DMS79 treated with DMSO at 0.1 percent for 48 hours (cell line): ENCODE measurements at places on chromosomes 7 and 10.

DNA sequence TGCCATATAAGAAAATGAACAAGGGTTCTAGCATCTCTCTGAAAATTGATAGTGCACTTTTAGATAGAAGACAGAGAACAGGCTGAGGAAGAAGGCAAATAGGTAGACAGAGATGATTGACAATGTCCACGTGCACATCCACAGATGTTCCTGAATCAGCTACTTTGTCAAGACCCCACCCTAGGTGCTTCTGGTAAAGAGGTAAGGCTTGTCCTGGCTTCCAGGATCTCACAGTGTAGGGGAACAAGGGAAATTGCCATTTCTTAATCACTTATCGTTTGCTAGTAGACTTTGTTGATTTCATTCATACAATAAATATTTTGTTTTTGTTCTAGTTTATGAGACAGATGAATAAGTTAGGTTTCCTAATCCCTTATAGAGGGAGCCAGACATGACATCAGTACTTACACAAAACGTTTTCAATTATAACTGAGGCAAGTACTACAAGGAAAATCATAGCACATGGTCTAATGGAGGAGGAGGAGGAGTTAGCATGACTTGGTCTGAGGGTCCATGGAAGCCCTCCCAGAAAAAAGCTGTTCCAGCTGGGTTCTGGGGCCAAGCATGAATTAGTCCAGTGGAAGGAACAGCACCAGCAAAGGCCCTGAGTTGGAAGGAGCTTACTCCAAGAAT is 115.9 kb upstream of the ARID5B start:
- no peak for DNase-seq

DNA sequence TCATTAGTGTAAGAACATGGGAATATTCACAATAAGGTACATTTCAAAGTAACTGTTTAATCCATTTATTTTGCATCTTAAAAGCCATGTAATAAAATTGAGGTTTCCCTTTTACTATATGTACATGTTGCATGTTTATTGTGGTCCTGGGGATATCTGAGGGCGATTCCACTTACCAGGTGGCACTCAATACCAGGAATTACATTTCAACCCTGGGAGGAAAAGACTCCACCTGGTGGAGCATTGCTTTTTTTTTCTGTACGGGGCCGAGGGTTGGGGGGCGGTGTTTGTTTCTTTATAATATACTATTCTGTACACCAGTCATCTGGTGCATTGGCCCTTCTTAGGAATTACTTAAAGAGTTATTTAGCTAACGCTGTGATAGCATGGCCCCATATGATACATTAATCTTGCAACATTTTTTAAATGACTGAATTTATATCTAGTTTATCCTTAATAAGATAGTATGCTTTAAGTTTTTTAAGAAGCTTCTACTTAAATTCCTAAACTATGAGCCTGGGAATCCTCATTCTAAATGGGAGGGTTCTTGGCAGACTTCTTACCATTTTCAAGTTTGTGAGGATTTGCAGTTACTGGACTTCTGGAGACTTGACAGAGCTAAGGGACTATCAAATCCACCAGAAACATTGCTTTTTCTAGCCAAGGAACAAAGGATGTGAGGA is 7.2 kb upstream of the HGF start:
- no peak for DNase-seq

DNA sequence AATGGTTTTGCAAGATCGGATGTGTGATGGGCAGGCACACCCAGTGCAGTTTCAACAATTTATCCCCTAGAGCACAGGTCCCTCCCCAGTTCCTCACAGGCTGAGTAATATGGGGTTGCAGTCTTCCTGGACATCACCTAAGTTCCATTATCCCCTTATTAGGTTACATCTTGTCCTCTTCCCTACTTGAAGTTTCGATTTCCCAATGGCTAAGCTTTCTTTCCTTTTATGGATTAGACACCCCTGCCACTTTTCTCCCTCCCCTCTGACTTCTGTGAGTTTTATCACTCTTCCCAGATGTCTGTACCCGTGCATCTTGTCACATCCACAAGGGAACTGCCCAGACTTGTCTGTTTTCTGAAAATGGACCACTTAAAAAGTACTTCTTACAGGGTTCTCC is 2.4 kb upstream of the NIPSNAP2 start:
- no peak for DNase-seq

- no peak for DNase-seq
These were observed 192.8 kb upstream of the AGK start for GRCh38 chr7:141358386-141358785.

- peak; percentile 62 for DNase-seq
These were observed 432 bp upstream of the CAMK2B start for GRCh38 chr7:44325811-44326241.

- no peak for DNase-seq
These were observed 637.2 kb downstream of the POM121L12 start for GRCh38 chr7:53672681-53673080.

DNA sequence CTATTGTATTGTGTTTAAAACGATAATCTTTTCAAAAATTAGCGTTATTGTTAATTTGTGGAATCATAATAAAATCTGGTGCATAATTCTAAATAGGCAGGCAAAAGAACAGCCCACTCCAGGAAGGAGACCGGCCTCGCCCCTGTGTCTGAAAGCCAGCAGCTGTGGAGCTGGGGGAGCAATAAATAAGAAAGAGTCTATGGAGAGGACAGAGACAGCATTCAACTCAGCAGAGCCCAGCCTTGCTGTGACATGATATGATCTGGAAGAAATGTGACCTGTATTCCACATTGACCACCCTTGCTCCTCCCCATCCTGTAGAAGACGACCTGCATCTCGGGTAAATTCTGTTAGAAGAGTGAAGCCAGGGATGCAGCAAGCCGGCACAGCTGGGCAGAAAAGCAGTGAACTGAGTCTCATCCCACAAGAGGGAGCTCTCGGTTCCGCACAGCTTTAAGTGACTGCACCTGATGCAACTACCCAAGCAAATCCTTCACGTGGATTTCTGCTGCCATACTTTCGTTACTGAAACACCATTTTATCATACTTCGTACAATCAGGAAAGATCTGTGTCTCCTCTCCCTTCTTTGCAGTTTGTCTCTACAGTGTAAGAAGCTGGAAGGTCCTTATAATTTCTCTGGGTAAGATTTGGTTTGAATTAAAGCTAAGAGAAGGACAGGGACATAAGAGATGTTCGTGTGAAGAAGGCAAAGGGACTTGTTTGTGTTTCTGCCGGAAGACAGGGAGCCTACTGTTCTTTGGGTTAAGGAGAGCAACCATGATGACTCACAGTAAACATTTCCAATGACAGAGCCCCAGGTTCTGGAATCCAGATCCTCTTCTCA is 427.1 kb downstream of the GPAM start:
- DNase-seq = no peak

- DNase-seq = no peak
These were observed 113.1 kb downstream of the TCERG1L start for GRCh38 chr10:131198401-131198800.

GRCh38 chr10:6537770-6538169 is 42.3 kb downstream of the PRKCQ start:
- no peak for DNase-seq

DNA sequence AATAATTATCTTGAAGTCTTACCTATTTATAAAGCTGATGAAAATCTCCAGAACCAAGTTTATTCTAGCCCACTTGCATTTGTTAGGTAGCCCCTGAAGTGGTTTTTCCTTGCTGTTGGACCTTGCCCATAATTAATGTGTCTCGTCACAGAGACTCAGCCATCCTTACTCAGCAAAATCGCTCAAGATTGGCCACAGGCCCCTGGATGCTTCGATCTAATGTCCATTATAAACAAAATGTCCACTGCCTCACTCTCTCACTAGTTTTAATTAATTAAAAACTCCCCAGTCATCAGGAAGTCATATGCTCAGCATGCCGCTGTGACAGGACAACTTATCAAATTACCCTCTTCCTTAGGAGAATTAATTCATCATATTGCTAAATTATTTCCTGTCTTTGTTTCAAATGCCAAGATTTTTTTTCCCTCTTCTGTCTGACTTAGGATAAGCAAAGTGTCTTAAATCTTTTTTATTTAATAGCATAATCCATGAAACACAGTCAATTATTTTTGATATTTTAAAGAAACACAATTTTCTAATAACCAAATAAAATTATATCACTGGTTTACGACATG is 126.8 kb upstream of the PCLO start:
- DNase-seq = no peak

DNA sequence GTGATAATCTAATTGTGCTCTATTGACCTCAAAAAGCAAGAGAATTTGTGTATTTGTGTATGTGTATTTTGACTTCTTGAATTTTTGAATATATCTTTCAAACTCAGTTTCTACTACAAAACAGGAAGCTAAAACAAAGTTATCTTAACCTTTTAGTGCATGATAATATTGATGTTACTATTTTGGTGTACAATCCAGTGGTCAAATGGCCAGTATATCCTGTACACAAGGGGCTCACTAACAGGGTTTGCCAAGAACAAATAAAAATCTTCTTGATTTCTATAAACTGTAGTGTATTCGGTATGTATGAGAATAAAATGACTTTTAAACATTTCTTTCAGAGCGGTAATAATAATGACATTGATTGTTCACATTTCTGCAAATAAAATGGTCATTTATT is 69.6 kb downstream of the FOXP2 start:
- no peak for DNase-seq

- no peak for DNase-seq
These were observed 185.5 kb upstream of the SH2B2 start for GRCh38 chr7:102101111-102101551.

- no peak for DNase-seq
These were observed 37.0 kb upstream of the GLI3 start for GRCh38 chr7:42274053-42274452.

DNA sequence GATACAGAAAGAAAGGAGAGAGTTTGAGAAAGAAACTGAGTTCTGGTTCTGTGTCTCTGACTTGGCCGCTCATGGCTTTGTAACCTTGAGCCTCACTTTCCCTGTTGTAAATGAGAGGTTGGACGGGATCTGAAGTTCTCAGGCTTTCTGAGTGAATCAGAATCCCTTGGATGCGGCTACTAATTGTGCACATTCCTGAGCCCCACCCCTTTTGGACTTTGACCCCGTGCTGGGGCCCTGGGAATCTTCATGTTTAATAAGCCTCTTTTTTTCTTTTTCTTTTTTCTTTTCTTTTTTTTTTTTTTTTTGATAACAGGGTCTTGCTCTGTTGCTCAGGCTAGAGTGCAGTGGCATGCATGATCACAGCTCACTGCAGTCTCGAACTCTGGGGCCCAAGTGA is 26.9 kb downstream of the SLC25A28 start:
- no peak for DNase-seq

- no peak for DNase-seq
These were observed 243.0 kb downstream of the BICC1 start for GRCh38 chr10:58755677-58756076.

DNA sequence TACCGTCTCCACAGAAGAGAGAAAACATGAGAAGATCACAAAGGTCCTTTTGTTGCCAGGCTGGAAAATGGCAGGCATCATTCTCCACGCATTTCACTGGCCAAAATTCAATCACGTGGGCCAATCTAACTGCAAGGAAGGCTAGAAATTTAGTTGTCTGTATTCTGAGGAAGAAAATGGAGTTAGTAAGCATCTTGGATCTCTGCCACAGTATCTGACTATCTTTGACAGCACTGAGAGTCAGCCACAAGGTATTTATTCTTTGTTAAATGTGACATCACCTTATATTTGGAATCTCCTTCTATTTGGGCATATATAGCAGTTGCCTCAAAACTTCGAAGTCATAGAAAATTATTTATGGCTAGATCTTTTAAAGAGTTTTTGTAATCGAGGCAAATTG is 213.9 kb downstream of the NSUN6 start:
- DNase-seq = no peak

GRCh38 chr10:16943295-16944285 is 126.4 kb upstream of the RSU1 start:
- no peak for DNase-seq

- no peak for DNase-seq
These were observed 23.7 kb upstream of the NUB1 start for GRCh38 chr7:151317936-151318335.

DNA sequence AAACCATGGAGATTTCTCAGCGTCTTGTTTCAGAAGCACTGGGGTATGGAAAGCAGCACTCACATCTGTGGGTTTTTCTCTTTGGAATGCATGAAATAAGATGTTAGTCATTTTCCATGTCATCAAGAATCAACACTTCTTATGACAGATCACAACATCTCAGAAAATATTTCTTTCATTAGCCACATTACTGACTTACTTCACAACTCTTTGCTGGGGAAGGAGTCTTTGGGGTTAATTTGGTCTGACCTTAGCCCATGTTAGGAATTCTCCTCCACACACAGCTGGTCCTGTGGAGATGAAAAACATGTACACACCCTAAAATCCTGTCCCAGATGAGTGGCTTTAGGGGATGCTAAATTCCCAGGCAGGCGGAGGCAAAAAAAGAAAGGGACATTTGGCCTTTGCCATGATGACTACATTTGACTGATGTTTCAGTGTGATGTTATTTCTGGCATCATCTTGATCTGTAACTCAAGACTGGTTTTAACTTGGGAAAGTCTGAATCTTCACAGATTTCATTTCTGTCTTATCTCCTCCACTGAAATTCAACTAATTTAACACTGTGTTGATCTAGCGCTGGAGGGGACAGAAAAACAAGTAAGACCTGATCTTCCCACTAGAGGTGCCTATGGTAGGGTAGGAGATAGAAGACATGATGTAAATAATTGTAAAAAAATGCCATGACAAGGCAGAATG is 363.2 kb downstream of the PRPF18 start:
- DNase-seq = no peak

GRCh38 chr10:100930368-100930767 is 17.6 kb downstream of the SLF2 start:
- no peak for DNase-seq

DNA sequence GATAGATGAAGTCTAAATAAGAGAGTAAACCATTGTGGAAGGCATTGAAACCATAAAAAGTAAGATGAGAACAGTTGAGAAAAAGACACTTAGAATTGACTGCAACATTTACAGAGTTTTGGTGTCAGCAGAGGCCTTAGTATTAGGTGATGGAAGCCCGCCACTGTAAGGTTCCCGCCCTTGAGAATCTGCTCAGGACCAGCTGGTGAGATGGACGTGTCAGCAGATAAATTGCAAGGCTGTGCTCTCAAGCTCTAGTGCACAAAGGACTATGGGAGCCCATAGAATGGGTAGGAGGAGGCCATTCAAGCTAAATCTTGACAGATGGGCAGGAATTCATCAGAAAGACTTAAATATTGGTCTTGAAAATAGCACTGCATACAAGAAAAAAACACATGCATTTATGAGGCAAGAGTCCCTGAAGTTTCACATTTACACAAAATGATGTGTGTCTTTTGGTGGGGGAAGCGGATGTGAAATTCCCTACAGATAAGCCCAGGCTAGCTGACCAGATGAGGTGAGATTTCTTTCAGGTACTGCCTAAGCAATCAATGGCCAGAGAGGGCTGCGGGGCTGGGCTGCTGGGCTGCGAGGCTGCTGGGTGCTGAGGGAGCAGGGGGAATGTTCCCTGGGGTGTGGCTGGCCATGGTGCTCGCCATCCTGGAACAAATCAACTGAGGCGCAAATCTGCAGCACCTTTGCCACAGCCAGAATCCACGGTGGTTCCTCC is 42.5 kb downstream of the SYPL1 start:
- DNase-seq = no peak

DNA sequence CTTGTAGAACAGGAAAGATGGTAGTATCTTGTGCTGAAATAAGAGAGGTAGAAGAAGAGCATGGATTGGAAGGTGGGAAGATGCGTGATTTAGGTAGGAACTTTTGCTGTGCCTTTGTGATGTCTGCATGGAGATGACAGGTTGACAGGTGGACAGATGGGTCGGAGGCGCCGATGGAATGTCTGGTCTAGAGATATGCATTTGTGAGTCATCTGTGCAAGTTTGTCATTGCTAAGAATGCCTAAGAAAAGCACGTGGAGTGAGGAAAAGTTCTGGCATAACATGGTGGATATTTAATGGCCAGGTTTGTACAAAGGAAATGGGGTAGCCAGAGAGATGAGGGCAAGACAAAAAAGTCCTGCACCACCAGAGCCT is 76.0 kb upstream of the ARMC3 start:
- no peak for DNase-seq
